Stimulated activated CD4-positive, alpha-beta T cell treated with anti-CD3 and anti-CD28 coated beads, TNF-alpha, amount 100 ng/mL, for 1 hour (primary cell): ENCODE measurements at places on chromosomes 2 and 18.

GRCh38 chr2:41774011-41774605, 273.7 kb upstream of the PKDCC start:
- DNase-seq = no peak

GRCh38 chr2:218343591-218343990, 13.1 kb upstream of the CATIP start:
- DNase-seq = no peak

- DNase-seq = no peak
Observed at GRCh38 chr2:28247734-28248133, 144.9 kb upstream of the FOSL2 start.

GRCh38 chr2:240166191-240166590, 25.7 kb upstream of the OTOS start:
- no peak for DNase-seq

- DNase-seq = no peak
Observed at GRCh38 chr2:153163055-153163454, 315.5 kb downstream of the RPRM start.

DNA sequence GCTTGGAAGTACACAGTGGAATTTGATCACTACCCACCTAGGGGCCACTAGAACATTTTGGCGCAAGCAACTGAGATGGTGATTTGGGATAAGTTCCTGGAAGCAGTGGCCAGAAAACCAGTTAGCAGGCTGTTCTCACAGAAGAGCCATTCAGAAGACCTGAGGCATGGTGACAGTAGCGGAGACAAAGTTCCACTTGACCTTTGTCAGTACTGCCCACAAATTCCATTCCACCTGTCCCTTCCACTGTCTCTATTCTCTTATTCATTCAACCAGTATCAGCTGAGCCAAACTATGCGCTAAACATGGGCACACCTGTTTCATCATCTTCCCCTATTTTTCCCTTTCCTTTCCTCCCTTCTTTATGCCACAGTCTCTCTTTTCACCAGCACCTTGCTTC, 59.2 kb upstream of the PPP1CB start:
- no peak for DNase-seq
